GM12892 (cell line): ENCODE measurements at places on chromosomes 12 and 14.

- no peak for DNase-seq
Measured at GRCh38 chr12:30420561-30420960, 275.1 kb downstream of the IPO8 start.

DNA sequence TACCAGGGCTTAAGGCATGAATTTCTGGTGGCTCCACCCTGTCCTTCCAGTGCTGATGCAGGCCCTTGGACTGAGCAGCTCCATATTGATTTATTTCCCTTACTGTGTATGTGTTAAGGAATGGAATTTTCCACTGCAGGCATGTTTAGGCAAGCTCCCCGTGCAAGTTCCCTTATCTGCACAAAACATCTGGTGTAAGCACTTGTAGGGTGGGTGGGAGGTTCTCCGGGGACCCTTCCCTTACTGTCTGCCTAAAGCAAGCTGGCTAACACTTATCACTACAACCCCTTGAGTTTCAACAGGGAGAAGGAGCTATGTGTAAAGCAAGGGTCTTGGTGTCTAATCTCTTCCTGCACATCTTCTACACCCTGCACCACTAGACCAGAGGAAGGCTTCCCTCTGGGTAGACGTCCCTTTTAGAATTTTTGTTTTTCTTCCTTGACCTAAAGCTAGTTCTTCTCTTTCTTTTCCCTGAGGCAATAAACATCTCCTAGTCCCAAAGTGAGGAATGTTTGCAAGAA, 22.0 kb upstream of the DRAM1 start:
- no peak for DNase-seq

DNA sequence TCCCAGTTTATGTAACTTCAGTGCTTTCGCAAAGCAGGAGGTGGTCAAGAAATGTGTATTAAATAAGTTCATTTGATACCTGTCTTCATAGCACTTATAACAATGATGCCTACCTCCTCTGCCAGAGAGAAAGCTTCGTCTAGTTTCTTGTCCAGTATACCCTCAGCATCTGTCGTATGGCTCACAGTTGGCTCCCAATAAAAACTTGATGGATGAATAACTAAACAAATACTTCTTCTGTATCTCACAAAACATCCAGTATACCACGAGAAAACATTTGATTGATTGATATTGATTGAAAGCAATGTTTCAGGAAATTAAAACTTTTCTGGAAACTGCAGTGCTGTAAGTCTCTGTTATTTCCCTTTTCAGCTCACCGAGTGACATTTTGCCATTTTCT, 26.9 kb upstream of the PTGDR start:
- DNase-seq = no peak

DNA sequence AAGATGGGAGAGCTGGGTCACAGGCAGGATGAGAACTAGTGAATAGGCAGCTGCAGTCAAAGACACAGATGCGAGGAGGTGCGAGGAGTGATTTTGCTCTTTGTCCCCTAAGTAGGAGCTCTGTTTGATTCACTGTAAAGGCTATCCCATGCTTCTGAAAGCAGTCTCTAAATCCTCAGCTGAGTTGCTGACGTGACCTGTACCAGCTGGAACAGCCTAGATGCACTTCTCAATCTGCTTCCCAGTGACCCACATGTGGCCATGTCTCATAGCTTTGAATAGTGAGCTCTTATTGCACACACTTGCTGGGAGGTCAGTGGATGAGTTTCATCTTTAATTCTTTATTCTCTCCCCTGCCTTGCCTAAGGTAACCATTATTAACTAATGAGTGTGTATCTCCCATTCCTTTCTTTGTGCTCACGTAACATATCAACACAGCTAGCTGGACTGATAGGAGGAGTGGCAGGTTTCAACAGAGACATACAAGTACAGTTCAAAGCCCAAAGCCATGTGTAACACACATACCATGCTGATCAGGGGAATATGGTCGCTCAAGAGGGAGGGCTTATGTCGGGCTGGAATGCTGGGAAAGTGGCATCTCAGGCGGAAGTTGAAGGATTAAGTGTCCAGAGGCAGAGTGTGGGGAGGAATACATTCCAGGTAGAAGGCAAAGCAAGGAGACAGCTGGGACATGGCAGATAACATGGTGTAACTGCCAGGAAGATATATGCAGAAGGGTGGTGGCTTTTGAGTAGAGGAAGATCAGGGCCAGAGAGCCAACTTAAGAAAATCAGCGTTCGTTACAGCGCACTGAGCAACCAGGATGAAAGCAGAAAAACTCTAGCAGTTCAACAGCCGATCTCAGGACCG, 15.4 kb upstream of the YY1 start:
- no peak for DNase-seq

DNA sequence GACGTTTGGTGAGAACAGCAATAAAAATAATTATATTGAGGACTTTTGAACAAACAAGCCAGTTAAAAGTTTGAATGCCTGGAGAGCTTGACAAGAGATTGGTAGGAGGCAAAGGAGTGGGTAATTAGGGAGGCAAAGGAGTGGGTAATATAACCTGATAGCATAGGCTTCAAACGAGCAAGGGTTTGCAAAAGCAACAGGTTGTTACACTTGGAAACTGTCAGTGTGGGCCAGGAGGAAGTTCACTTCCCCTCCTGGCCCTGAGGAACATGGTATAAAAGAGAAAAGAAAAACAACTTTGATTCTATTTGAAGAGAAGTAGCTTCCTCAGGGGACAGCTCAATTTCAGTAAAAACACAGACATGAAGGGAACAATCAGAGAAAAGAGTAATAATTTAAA, 121.7 kb downstream of the CCER1 start:
- DNase-seq = no peak

DNA sequence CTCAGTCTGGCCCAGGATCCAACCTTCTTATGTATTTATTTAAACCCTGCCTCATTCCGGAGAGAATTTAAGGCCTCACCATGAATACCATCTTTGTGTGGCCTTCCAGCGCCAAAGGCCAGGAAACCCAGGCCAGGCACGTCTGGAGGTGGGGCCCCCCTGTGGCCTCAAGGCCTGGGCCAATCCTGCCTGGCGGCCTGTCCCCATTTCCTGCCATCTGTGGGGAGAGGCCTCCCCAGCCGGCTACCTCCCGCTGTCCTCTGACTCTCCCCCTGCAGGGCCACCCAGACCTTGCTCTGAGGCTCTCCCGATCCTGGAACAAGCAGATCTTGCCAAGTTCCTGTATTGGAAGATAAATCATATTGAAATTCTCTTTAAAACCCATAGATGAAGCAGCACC, 37.4 kb upstream of the MEG3 start:
- DNase-seq = no peak

DNA sequence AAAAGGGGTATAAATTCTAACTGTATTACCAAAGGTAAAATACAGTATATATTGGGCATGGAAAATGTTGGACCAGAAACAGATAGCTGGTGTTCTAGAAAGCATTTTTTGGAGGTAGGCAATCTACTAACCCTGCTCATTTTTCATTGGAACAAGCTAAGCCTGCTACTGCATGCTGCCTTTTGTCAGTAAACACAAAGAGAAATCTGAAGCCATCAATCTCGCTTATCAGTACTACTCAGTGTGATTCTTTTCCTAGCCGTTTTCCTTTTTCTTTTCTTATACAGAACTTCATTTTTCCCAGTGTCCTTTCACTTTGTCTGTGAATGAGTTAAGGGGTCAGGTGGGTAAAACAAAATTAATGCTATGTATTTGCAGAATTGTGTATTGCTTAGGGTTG, 312.3 kb downstream of the NPAS3 start:
- no peak for DNase-seq

DNA sequence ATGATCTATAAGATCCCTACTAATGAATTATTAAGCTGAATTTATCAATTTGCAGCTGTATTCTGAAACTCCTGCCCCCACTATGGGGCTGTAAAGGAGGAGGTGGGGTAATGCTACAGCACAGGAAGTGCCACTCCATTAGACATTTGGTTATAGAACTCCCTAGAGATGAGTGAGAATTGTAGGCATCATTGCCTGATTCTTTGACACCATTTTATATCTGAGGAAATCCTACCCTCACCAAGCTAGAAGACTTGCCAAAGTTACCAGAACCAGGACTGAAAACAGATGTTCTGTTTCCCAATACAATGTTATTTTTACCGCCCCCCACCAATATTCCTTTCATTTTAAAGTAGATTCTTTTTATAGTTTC, 182.4 kb downstream of the EGLN3 start:
- no peak for DNase-seq

DNA sequence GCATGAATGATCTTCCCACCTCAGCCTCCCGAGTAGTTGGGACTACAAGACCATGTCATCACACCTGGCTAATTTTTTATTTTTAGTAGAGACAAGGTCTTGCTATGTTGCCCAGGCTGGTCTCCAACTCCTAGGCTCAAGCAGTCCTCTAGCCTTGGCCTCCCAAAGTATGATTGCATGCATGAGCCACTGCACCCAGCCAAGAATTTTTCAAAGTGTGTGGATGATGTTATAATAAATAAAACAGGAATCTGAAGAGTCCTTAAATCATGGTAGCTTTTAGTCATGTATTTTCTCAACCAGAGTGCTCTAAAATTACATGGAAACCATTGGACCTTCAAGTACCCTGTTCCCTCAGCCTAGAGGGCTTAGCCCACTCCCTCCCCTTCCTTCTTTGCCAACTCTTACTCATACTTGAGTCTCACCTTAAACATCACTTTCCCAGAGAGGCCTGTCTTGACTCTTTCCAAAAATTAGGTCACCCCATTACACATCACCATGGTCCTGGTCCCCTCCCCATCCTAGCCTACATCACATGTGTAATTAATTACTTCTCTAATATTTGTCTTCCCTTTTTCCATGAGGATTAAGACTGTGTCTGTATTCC, 52.2 kb upstream of the BICDL1 start:
- no peak for DNase-seq

GRCh38 chr14:29030970-29031369, 264.4 kb downstream of the FOXG1 start:
- DNase-seq = no peak

DNA sequence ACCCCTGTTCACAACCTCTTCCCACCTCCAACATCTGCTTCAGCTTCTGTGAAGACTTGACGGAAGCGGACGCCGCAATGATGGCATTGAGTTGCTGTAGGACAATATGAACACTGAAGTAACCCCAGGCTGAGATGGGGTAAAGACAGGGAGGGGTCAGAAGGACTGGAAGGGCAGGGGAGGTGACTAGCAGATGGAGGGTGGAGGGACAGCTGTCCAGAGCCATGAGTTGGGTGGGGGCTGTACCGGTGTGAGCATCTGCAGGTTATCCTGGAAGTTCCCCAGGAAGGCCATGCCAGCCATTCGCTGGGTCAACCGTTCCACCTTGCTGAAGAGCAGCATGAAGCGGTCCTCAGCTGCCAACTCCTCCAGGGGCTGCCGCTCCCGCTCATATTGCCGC, 26.1 kb downstream of the PRPF40B start:
- no peak for DNase-seq

DNA sequence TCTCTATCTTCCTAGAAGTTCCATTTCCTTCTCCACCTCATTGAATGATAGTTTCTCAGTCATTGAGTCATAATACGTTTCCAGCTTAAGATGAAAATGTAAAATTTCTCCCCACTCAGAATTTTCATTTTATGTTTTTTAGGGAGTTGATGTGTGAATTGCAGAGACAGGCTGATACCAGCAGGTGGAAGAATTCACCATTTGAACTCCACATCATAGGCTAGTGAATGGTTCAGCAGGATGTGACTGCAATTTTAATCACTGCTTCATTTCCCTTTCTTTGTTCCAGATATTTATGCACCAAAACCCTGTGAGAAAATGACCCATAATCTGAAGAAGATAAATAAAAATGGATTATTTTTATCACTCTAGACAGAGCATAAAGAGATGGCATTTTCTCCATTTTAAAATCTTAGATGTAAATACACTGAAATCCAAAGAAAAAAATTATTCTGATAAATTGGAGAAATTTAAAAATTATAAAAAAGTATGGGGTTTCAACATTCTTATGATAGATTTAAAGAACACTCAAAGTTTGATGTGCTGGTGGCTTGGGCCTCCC, 10.6 kb upstream of the PYGL start:
- DNase-seq = no peak

DNA sequence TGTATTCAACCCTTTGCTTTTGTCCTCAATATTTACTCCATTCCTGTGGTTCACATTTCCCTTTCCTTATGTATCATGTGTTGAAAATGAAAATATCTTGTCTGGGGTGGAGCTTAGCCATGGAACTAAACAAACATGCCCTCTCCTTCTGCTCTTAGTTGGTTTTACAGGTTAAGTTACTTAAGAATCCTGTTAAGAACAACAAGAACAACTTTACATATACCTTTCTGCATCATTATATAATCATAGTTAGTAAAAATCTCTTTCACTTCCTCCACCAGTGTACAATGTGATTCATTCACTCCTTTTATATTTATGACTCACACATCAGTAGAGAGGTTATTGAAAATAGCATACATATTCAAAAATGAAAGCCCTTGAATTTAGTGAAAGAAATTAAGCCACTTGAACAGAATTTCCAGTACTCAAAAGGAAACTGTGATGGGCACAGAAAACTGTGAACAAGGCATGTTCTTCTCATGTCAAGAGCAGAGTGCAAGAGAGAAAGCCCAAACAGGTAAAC, 307.7 kb downstream of the CCDC91 start:
- no peak for DNase-seq

DNA sequence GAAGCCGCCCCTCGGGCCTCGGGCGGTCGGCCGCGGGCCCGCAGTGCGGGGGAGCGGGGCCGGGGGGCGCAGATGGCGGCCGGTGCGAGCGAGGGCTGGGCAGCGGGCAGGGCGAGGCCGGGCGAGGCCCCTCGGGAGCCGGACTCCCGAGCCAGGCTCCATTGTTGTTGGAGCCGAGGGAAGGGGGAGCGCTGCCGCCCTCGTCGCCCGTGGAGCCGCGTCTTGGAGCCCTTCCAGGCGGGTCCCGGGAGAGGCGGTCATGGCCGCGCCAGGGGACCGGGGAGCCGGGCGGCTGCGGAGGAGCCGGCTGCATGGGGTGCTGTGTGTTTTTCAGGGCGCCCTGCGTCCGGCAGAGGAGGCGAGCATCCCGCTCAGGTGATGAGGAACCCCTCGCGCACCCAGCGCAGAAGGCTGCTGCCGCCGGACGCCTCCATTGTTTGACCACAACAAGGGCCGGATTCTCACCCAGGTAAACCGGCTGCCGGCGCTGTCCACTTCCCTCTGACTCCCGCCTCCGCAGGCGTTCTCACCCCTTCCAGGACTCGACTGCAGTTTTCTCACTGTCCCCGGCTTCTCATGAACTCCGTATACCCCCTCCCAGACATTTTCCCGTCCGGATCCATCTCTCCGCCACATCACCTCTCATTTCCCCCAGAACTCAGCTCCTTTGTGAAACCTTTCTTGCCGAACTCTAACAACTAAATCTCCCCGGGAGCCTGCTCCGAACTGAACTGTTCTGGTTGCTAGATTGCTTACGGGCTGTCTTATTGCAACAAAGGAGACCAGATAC, 732 bp downstream of the ZNF664 start:
- no peak for DNase-seq

GRCh38 chr12:14589169-14590004, 21.7 kb upstream of the PLBD1 start:
- no peak for DNase-seq

- DNase-seq = no peak
Measured at GRCh38 chr14:68688872-68689371, 103.9 kb downstream of the ZFP36L1 start.

GRCh38 chr14:100051103-100051502, 14.1 kb upstream of the EVL start:
- DNase-seq = no peak
